ENCODE measurements at places on chromosomes 1 and 21.
A peak's percentile ranks its signal among the peaks of the same experiment; 100 is the strongest.

- DNase-seq: peak; percentile 27
Measured at GRCh38 chr1:87334351-87335174, 5.9 kb downstream of the LMO4 start.

GRCh38 chr1:64494659-64495058 lies 24.7 kb downstream of the CACHD1 start:
- no peak for DNase-seq

DNA sequence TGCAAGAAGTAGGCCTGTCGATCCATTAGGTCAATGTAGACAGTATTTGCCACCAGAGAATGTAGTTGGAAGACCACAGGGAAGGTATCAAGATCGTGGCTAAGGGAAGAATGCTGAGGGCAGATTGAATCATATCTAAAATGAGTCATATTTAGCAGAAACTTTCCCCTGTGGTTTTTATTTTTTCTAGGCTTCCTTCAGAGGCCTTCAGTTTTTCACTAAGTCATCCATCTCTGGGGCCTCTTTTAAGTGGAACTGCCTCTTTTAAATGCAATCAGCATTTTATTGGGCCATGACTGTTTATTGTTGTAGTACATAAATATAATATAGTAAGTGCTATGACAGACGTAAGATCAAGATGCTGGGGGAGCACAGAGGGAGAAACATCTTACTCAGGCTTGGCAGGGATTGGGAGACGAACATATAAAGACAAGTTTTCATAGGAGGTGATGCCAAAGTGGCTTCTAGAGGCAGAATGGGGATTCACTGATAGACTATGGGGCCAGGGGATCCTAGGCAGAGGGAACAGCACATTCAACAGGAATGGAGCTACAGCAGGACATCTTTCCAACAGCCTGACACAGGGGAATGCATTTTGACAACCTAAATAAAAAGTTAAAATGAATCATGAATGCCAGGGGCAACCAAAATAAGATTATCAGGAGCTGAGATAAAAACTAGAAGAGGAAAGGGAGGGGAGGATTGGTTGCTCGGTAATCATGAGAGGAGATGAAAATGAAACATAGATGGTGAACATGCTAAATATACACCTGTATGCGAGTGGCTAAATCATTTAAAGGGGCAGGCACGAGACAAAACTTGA lies 20.1 kb downstream of the UBE2U start:
- no peak for DNase-seq

- DNase-seq: no peak
Measured at GRCh38 chr1:87426463-87427249, 98.0 kb downstream of the LMO4 start.

- DNase-seq: no peak
Measured at GRCh38 chr1:197067457-197067818, 378 bp upstream of the F13B start.

- DNase-seq: no peak
Measured at GRCh38 chr1:227214207-227214606, 104.1 kb downstream of the CDC42BPA start.

GRCh38 chr1:65793359-65793732 lies 651 bp downstream of the PDE4B start:
- DNase-seq: no peak

DNA sequence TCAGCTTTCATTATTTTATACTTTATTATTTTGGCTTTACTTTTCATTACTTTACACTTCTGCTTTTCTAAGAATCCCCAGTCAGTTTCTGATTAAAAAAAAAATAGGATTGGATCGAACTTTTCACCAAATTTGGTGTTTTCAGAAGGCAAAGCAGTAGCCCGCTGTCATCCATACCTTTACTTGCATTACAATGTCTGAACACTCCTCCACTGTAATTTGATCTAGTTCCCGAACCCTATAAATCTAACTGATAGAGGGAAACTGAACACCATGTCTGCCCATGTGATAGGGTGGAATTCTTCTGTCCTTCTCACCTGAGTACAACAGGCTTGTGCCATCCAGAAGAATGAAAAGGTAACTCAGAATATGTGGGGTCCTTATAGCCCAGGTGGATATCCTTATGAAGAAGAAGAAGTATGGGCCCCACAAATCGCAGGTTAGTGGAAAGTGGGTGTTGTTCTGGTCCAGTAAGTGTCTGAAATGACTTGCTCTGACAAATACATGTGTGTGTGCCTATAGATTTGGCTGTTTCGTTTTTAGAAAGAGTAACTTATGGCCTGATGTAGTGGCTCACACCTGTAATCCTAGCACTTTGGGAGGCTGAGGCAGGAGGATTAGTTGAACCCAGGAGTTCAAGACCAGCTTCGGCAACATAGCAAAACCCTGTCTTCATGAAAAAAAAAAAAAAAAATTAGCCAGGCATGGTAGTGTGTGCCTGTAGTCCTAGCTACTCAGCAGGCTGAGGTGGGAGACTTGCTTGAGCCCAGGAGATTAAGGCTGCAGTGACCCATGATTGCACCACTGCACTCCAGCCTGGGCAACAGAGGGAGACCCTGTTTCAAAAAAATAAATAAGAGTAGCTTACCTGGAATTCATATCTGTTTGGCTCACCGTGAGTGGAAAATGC lies 26.6 kb upstream of the CDC14A start:
- no peak for DNase-seq

DNA sequence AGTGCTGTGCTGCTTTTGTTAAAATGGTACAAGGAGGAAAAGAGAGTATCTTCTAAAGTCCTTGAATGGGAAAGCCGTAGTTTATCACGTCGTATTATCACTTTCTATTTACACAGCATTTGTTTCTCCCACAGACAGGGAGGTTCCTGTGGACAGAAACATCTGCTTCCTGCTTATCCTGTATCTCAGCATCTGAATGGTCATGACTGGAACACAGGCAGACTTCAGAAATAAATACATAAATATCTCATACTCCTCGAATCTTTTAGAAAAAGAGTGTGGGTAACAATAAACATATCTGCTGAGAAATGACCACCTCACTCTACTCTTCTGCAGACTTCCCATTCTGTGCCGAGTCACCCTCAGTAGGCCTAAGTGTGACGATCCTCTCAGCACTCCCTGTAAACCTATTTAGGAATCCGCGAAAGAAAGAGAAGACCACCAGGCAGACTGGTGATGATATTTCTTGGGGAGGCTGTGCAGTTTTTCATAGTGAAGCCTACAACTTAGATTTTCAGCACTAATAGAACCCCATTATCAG lies 393.5 kb downstream of the SMYD3 start:
- no peak for DNase-seq

GRCh38 chr1:180353945-180354344 lies 123.9 kb downstream of the LHX4 start:
- DNase-seq: no peak

GRCh38 chr1:74824497-74825107 lies 91.7 kb downstream of the TYW3 start:
- no peak for DNase-seq

GRCh38 chr21:41706678-41707077 lies 60.2 kb downstream of the RIPK4 start:
- no peak for DNase-seq

DNA sequence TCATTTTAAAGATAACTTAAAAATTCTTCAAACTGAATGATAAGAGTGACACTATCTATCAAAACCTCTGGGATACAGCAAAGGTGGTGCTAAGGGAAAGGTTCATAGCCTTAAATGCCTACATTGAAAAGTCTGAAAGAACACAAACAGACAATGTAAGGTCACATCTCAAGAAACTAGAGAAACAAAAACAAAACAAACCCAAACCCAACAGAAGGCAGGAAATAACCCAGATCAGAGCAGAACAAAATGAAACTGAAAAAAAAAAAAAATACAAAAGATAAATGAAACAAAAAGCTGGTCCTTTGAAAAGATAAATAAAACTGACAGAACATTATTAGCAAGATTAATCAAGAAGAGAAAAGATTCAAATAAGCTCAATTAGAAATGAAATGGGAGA lies 6.8 kb downstream of the ODF2L start:
- DNase-seq: peak; percentile 46

- DNase-seq: no peak
Measured at GRCh38 chr1:96524100-96524499, 197.5 kb upstream of the PTBP2 start.

DNA sequence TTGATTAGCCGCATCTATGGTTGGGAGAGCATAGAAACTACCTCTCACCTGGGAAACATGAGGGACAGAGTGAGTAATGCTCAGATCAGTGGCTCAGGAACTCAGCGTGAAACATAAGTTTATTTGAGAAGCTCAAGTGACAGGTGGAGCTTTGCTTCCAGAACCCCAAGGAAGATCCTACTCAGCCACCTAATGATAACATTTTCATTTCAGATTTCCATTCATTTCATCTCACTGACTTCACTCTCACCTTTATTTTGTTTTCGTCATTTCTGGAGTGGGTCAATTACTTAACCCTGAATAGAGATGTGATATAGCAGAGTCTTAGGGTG lies 145.5 kb upstream of the DUSP10 start:
- no peak for DNase-seq

DNA sequence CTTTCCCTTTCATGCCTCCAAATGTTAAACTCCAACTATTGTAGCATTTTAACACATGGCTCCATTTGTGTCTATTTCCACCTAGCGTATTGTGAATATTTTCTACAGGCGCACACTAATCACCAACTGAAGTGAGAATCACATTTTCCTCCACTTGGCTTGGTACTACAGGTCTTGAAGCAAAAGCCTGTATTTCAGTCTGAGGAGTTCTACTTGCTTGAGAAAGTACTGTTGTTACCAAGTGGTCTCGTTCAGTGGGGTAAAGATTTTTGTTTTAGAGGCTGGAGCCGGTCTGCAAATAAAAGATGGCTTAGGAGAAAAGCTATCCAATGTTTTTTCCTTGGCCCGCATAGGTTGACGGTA lies 550 bp upstream of the PTBP2 start:
- DNase-seq: no peak

DNA sequence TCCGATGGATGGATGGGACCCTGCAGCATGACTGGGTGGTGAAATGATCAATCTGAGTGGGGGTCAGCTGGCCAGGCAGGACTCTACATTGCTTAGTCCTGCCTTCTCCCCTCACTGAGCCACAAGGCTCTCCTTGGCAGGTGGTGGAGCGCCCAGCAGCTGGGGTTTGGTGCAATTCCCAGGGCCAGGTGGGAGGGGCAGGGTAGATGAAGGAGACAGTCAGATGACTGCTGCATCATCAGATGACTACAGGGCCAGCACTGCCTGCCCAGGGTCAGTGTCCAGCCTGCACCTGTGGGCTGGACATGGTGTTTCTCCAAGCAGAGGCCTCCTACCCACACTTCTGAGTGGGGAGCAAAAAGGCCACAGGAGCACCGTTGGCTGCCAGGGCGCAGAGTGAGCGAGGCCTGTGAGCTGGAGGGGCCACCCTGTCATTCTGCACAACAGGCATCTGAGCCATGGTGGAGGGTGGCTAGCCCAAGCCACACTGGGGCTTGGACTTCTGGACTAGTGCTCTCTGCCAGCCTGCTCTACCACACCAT lies 103.9 kb upstream of the EDN2 start:
- DNase-seq: no peak

DNA sequence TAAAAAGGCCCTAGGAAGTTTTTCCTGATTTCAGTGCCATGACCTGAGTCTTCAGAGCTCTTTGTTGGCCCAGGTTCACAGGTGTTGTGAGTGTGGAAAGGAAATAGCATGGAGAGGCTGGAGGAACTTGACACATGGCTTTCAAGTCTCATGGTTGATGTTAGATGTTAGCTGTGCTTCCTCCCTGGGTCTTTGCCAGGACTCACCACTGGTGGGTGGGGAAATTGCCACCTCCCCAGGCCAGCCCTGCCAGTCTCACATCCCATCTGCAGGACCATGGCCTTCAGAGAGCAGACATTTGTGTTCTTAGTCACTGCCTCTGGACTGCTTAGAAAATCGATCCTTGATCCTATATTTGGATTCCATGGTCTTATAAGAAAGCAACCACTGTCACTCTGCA lies 383.2 kb downstream of the DISC1 start:
- DNase-seq: no peak

DNA sequence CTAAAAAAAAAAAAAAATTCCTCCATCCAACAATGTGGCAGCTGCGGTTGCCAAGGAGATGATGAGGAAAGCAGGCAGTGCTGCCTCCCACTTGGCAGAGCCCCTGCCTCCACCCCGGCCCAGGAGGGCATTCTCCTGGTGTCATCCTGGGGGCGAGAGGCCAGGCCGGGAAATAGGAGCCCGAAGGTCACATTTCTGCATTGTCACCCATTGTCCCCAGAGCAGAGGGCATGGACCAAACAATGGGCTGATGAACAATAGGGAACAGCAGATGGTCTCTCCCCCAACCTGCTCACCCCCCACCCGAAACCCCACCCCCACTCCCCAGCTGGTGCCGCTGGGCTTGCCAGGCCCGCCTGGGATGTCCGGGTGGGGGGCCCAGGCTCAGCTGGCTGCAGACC lies 37.3 kb downstream of the CAMK2N1 start:
- DNase-seq: no peak

GRCh38 chr1:154791292-154792166 lies 78.6 kb downstream of the KCNN3 start:
- peak; percentile 43 for DNase-seq

DNA sequence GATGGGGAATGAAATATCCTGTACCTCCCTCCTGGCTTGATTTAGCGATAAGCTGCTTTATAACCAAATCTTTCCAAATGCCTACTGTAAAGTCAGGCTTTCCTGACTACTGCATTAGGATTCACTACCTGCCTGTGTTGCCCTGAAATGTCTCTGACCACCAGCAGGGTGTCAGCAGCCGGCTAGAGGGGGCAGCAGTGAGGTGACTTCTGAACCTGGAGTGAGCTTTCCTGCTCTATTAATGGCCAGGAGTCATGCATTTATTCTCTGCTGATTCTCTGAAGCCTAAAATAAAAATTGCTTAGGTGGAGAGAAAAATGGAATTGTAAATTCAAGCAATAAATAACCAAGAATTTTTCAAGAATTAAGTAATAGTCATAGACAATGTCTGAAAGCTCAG lies 2.5 kb downstream of the BACE2 start:
- no peak for DNase-seq

DNA sequence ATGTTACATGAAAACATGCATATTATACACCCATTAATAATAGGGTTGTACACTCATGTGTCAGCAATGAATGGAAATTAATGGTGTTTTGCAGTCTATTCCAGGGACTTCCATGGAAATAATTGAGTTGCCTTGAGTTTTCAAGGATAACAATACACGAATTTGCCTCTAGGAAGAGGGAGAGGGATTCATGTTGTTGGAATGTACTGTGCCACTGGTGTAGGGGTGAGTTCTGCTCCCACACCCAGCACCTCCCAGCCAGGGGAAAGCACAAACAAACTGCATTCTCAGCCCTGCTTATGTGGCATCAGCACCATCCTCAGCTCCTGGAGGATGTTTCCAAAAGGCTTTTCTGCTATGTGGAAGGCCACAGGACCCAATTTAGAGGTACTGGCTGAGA lies 57.8 kb downstream of the BCAR3 start:
- no peak for DNase-seq

DNA sequence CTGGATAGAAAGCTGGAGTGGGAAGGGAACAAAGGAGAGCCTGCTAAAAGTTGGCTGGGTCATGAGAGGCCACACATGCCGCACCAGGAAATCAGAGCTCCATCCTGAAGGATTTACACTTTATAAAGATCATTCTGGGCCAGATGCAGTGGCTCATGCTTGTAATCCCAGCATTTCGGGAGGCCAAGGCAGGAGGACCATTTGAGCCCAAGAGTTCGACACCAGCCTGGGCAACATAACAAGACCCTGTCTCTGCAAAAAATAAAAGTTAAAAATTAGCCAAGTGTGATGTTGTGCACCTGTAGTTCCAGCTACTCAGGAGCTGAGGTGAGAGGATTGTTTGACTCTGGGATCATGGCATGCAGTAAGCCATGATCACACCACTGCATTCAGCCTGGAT lies 28.7 kb upstream of the RASAL2 start:
- no peak for DNase-seq

Measured in immature natural killer cell (primary cell).